ENCODE measurements at places on chromosomes 5 and 9.

DNA sequence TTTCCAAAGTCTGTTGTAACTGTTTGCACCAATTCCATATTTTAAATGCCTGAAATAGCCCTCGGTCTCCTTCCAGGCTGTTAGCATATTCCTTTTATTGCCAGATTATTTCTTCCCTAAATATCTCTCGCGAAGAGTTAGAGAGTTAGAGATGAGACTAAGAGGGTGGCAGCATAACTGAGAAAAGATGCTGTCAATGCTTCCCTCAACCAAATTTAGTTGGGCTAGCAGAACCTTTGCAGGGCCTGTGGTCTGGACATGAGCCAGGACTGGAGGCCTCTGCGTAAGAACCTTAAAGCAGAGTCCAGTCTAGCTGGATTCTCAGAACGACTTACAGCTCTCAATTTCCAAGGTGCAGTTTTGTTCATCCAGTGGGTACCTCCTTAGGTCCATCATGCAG is 135.9 kb downstream of the GABRB2 start:
- no peak for DNase-seq

DNA sequence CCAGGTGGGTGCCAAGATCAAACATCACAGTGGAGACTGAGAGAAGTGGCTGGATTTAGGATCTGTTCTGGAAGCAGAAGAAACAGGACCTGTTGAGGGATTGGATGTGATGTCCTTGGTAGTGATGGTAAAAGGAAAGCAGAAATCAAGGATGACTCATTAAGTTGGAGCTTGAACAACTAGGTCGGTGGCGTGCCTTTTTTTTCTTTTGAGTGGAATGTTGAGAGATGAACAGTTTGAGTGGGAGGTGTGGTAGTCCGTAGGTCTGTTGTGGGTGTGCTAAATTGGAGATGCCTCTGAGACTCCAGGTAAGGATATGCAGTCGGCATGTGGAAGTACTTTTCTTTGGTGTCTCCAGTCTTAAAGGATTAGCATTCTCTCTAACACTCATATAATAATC is 92.1 kb upstream of the IL12B start:
- no peak for DNase-seq

GRCh38 chr5:77832166-77832770 is 56.1 kb upstream of the TBCA start:
- DNase-seq, result no peak

- DNase-seq, result no peak
These were observed 36.3 kb upstream of the CDKN2B start for GRCh38 chr9:22045423-22045822.

DNA sequence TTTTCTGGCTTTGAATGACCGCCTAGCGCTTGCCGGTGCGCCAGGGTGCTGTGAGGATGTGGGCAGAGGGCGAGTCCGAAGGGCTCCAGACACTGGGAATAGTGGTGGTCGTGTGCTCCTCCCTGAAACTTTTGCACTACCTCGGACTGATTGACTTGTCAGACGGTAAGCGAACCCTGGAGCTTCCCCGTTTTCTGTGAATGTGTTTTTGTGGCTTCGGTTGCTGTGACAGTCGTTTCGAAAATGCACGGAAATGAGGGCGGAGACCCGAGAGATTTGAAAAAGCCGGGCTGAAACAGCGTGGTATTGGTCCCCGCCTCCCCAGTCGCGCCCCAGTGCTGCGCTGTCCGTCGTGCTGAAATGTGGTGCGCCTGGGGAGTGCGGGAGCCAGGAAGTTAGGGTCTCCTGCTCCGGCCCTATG is 102.5 kb upstream of the GABRP start:
- no peak for DNase-seq

DNA sequence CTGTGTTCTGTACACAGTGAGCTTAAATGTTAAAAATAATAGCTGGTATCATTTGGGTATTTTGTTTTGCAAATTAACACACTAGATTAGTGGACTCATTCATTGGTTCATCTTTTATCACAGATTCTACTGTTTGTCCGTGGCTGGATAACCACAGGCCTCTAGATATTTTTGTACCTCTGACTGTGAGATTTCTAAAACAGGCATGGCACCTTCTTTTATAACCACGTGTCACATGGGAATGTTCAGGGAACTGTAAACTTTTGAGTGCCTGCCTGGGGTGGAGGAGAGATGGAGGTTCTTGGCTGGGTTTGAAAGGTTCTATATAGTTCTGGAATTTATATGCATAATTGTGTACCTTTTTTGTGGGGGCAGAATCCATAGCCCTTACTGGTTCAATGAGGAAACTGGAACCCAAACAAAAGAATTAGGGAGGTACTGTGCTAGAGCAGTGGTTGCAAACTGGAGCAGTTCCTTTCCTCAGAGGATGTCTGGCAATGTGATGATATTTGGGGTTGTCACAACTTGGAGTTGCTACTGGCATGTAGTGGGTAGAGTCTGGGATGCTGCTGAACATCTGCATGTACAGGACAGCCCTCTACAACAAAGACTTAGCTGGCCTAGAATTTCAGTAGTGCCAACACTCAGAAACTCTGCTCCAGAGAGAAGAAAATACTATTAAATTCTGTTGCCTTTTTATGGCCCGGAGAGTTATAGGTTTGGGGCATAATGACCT is 16.9 kb downstream of the TLE4 start:
- no peak for DNase-seq

DNA sequence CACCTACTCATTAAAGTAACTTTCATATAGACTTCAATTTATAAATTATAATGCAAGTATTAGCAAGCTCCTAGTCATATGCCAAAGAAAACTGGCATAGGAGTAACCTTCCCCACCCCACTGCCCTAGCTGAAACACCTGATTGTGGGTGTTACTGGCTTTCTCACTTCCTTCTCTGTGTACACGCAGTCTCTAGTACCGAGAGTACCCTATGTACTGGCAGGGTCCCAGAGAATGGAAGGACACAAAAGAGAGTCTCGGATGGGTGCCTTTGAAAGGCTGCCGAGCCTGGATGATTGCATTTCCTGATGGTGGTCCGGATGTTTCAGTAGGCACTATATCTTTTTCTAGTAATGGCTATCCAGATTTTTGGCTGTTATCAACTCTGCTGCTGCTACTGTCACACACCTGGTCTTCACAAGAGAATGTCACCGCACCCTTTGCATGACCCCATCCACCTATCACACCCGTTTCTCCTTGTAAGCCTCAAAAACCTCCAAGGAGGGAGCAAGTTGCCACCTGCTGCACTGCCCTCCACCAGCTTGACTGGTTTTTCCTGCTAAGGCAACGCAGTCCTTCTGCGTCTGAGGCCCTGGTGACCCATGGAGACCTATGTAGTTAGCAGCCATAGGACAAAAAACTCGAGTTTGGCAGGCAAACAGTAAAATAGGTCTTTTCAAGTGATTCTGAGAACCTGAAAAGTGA is 53.8 kb upstream of the CLINT1 start:
- DNase-seq, result no peak

GRCh38 chr5:78591972-78592700 is 56.4 kb downstream of the LHFPL2 start:
- no peak for DNase-seq

DNA sequence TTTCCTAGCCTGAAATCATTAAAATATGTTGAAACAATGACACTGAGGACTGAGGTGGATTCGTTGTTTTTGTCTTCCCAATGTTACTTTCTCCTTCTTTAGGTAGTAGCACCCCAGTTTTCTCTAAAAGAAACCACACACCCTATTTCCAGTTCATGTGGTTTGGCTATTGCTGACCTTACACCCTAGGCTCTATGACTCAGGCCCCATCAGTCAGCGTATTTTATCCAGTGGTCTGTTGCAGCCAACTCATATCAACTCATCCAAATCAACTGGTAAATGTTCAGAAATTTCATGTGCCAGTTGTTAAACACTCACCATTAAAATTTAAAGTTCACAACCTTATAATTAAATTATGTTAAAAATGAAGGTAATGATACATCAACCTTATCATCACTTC is 44.6 kb upstream of the NFIB start:
- no peak for DNase-seq

GRCh38 chr9:119284587-119285337 is 84.5 kb downstream of the BRINP1 start:
- no peak for DNase-seq

DNA sequence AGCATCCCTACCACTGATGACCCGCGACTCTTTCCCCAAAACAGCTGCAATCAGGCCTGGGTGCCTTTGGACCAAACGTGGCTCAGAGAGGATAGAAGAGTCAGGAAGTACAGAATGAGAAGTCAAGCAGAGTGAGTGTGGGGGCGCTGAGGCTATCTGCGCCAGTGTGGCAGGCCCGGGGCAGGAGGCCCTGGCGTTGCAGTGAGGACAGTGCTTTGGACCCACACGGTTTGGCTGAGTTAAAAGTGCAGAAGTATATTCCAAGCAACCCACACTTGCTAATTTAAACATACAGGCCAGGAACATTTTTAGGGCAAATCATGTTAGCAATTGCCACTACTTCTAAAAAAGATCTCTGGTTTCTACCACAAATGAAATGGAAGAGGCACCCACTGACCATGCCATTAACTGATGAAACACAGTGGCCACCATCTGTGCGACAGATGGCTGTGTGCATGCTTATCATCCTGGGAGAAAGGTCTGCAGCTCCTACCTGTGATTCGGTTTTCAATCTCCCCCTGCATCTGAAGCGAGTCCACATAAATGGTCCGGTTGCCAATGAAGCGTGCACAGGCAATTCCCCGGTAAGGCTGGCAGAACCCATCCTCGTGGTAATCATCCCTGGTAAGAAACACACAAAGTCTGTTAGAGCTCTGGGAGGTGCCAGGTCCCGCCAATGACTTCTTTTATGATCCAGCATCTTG is 213.0 kb downstream of the ROR2 start:
- DNase-seq, result no peak
